Activated CD4-positive, alpha-beta T cell treated with anti-CD3 and anti-CD28 coated beads, Interleukin-2, amount 50 U/mL, for 4 hours (primary cell): ENCODE measurements at places on chromosomes 7 and 10.

DNA sequence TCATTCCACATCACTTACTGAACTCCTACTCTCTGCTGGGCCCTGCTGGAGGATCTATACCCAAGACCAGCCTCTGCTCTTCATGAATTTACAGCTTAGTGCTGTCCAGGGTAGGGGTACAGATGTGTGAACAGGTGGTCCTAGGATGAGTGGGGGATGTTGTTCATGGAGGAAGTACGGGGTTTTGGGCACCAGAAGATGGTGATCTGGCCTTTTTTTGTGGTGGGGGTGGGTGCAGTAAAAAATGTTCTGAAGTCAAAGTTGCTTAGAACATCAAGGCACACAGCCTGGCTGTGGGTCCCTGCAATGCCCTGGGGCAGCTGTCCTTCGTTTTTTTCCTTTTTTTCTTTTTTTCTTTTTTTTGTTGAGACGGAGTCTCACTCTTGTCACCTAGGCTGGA, 34.2 kb upstream of the GNA12 start:
- no peak for DNase-seq

GRCh38 chr7:131921016-131921415, 364.6 kb upstream of the PODXL start:
- DNase-seq = no peak

- no peak for DNase-seq
These were observed 110.0 kb upstream of the SFMBT2 start for GRCh38 chr10:7520507-7521485.

DNA sequence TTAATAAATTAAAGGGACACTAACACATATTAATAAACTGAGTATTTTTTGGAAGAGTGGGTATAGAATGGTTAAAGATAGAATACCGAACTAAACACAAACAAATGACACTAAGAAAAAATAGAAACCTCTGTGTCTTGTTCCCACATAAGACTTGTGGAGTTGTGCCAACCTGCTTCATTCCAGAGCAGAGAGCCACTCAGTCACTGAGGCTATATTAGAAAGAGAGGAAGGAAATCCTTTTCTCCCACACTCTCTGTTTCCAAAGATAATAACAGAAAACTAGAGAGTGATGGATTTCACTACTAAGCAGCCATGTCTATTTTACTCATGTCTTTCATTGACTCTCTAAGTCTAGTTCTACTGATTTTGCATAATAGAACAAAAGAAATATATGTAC, 26.0 kb downstream of the CTNNA3 start:
- DNase-seq = no peak

DNA sequence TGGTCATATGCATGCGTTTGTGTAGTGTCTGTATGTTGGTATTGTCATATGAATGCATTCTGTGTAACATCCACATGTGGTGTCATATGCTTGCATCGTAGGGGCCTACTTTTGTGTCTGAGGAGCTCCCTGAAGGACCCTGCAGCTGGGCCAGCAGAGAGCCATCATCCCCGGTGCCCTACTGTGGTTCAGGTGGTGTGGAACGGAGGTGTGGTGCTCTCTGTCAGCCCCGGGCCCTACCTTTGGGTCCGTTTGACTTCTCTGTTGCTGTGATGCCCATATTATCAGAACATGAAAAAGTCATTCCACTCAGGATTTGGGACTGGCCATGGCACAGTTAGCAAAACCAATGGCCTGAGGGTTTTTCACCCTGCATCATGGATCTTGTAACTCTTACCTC, 217.9 kb downstream of the ADARB2 start:
- no peak for DNase-seq

DNA sequence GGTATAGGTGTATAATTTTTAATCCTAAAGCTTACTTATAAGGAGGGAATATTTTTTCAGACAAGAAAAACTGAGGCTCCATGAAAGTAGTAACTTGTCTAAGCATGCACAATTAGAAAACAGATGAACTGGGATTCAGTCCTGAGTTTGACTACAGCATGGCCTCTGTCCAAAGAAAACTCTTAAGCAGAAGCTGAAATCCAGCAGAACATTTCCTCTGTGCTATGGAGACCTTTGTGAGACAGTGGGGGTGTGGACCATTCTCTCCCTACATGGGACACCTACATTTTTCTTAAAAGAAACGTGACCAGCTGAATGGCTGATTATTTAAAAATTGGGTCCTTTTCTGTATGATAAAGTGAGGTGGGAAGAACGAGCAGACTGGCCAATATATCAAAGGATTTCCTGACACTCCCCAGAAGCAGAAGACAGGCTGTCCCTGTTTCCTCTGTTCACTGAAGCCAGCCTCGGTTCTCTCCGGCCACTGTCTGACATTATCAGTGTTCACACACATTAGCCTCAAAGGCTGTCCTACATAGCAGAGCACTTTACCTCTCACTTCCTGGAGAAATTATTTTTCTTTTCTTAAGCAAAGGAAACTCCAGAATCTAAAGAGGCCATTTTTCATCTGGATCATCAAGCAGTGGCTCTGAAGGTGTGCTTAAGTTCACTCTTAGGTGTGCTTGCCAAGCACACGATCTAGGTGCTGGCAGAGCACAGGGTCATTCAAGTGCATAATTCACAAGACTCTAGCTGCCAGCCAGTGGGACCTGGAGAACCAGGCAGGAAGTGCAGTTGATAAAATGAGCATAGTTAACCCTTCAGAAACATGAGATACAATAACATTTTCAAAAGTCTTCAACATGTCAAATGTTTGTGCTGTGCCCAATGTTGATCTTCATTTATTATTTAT, 40.4 kb upstream of the KIAA1217 start:
- no peak for DNase-seq

DNA sequence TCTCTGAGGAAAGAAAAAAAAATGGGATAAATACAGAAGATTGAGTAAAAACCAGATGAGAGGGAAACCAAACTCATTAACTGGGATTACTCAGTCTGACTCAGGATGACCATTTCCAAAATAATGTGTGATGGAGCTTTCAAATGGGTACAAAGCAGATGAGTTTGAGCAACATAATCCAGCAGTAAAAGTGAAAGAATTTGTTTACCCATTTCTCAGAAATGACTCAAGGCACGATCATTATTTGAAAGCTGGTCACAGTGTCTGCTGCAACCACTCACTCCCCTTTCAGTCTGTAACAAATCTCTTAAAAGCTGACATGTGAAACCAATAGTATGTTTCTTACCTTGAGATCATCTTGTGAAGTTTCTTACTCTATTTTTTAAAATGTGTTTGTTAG, 104.7 kb upstream of the KLF14 start:
- DNase-seq = no peak

- DNase-seq = no peak
These were observed 36.7 kb upstream of the PRKAR1B start for GRCh38 chr7:763762-764161.

- DNase-seq = no peak
These were observed 33.9 kb upstream of the ZNF273 start for GRCh38 chr7:64869121-64869725.

- no peak for DNase-seq
These were observed 204.7 kb downstream of the ADRA2A start for GRCh38 chr10:111281516-111281915.

GRCh38 chr7:52500841-52501240, 534.6 kb upstream of the POM121L12 start:
- no peak for DNase-seq

- no peak for DNase-seq
These were observed 184.7 kb upstream of the FZD1 start for GRCh38 chr7:91079487-91079886.

GRCh38 chr7:36151921-36152755, 916 bp upstream of the EEPD1 start:
- no peak for DNase-seq

GRCh38 chr7:150382844-150383225, 3.7 kb downstream of the ZNF775 start:
- no peak for DNase-seq

- no peak for DNase-seq
These were observed 87.2 kb downstream of the TWIST1 start for GRCh38 chr7:19030281-19030680.

DNA sequence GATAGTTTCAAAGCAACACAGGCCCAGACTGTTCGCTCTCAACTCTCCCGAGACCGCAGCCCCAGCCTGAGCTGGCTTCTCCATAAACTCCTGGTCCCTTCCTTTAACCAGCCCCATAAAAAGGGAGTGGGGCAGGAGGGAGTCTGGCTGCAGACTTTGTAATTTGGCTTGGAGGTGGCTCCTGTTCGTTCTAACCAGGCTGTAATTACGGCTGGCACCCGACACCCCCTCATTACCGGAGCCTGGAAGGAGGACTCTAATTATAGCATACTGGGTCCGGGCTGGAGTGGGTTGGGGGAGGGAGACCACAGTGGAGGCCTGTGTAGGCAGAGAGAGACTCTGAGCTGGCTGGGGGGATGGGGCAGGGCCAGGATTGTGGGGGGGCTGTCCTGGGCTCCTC, 49.7 kb downstream of the UNC5B start:
- DNase-seq = no peak

DNA sequence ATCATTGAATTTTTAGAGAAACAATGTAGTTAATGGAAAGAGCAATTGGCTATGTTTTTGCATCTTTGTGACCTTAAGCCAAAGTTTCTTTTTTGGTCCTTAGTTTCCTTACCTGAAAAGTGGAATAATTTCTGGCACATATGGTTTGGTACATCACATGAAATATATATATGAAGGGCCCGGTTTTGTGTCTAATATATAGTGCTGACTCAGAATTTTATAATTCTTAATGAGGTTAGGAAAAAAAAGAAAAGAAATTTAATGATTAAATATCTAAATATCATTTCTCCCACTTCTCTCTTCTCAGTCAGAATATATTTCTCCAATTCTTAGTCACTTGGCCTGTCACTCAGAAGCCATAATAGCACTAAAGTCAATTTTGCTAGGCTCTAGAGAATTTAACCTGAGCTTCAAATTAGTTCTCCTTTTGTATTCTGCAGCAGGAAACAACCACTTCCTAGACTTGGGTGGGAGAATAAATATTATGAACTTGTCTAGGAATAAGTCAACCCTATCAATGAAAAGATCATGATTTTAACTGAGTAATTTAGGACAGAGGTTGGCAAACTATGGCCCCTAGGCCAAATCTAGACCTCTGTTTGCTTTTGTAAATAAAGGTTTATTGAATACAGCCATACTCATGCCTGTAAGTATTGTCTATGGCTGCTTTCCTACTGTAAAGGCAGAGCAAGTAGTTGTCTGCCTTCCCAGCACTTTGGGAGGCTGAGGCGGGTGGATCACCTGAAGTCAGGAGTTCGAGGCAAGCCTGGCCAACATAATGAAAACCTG, 34.6 kb downstream of the PPP1R9A start:
- DNase-seq = no peak

- DNase-seq = no peak
These were observed 228.0 kb downstream of the ELMO1 start for GRCh38 chr7:37220664-37221063.

DNA sequence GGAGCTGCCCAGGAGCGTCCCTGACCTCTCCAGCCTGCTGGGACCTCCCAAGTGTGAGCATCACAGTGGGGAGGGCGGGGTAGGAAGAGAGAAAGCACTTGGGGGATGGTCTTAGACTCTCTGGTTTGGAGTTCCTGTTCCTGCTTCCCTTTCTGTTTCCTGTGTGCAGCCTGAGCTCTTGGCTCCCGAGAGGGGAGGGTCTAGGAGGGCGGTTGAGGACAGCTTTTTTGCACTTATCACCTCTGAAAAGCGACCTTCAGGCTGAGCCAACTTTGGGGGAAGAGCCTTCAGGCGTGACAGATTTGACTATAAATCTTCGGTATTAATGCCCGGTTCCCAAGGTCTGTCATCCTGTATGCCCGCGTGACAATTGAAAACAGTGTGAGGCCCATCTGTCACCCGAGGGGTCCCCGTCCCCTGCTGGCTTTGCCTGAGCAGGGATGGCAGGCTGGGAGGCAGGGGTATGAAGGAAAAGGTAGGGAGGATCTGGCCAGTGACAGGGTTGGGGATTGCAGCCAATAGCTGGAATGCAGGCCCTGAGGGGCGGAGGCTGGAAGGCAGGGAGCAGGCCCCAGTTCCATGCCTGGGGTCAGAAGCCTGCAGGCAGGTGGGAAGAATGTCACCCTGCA, 78.6 kb downstream of the CDH23 start:
- DNase-seq = no peak

DNA sequence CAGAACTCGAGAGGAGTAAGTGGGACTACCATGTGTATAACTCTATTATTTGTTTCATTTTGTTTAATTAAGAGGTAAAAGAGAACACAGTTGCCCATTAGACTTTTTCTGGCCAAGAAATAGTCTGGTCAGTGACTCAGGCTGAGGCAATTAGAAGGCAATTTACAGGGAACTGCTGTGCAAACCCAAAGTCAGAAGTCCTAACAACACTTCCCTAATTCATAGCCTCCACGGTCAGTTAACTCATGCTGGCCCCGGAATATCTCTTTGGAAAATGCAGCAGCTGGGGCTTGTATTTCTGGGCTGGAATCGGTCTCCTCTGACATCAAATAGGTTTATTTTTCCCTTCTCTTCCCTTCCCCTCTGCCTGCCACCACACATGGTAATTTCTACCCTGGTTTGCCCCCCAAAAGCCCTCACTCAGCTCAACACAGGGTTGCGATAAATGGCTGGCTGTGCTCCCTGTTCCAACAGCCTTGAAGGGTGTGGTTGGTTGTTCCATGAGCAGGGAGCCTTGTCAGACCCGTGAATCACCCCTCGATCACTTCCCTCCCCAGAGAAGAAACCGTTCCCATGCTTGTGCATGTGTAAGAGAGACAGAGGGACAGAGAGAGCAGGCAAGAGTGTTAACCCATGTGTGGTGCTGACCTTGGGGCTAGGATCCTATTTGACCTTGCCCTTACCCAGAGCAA, 5.3 kb downstream of the SH3PXD2A start:
- no peak for DNase-seq

GRCh38 chr10:98617906-98618520, 171.3 kb upstream of the HPS1 start:
- no peak for DNase-seq

DNA sequence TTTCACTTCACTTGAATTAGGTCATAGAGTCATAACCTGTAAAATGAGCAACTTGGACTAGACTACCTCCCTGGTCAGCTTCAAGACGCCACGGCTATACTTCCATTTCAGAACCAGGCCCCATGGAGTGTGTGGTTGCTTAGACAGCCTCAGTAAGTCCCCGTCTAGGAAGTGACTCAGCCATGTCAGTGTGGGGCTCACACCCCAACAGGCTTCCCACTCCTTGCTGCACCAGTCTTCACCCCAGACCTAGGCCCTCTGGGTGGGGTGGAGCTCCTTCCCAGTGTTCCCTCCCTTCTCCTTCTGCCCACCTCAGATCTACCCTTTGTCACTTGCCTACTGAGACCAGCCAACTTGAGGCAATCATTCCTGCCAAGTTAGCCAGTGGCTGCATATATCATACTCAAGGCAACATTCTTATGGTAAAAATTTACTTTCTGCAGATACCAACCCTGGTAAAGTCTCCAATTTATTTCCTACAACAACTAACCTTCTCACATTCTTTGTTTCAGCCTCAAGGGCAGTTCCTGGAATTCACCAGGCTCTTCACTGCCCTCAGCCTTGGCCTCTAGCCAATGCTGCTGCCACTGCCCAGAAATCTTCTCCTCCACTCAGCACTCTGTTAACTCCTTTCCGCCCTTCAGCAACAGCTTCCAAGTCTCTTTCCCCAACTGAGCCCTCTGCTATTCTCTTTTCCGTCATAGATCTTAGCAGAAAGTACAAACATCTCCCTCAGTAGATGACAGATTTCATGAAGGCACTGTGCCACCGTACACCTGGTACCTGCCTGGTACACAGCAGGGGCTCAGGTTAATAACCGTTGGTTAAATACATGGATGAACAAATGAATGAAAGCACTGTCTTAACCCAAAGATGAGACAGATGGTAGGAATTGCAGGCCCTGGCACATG, 31.3 kb upstream of the ZNRF2 start:
- DNase-seq = no peak
